Germinal center (tissue), 1 donor: ENCODE measurements at places on chromosomes 3 and 15.

GRCh38 chr3:49805367-49805782 is 2.3 kb downstream of the INKA1 start:
- peak; percentile 78 for DNase-seq

DNA sequence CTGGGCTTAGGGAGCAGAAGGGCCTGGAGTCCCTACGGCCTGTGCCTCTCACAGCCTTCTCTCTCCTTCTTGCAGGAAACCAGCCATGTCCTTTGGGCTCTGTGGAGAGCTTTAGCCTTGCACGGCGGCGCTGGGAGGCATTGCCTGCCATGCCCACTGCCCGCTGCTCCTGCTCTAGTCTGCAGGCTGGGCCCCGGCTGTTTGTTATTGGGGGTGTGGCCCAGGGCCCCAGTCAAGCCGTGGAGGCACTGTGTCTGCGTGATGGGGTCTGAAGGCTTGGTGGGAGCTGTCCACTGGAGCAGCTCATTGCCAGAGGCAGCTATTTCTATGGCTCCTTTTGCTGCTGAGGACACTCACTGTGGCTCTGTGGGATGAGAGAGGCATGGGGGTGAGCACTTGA is 4.1 kb downstream of the KLHDC8B start:
- no peak for DNase-seq

- no peak for DNase-seq
These were observed 42.8 kb upstream of the SECISBP2L start for GRCh38 chr15:49088996-49089395.

DNA sequence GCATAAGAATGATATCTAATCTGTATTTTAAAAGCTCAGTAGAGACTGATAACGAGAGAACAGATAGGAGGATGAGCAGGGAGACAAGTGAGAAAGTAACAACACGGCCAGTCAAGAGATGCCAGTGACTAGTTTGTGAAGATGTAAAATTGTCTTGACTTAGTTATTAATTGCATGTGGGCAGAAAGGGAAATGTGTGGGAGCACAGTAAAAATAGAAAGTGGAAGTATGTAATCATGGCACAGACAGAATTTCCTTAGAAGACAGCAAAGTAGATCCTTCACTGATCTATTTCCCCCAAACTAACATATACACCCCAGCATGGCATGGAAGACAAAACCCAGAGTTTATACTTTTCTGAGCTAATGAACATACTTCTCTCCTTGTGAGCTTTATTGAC is 344.5 kb downstream of the FGF12 start:
- no peak for DNase-seq

GRCh38 chr3:195083659-195084058 is 187.3 kb downstream of the XXYLT1 start:
- no peak for DNase-seq

- no peak for DNase-seq
These were observed 47.7 kb downstream of the MORC1 start for GRCh38 chr3:109070211-109070610.

- no peak for DNase-seq
These were observed 251.4 kb upstream of the TGFBR2 start for GRCh38 chr3:30354972-30355371.

DNA sequence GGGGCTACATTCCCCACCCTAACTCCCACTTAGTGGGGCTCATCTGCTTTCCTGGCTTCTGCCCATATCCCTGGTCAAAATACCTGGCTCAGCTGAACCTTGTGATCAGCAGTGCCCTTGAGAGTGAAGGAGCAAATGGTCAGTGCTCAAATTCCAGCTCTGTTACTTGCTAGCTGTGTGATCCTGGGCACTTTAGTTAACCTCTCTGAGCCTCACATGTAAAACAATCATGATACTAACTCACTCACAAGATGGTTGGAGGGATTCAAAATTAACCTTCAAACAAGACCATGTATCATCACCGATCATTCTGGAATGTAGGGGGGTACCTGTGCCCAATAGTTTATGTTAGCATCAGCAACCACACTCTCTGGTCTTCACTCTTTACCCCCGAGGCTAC is 325.6 kb upstream of the TLE3 start:
- DNase-seq = no peak

DNA sequence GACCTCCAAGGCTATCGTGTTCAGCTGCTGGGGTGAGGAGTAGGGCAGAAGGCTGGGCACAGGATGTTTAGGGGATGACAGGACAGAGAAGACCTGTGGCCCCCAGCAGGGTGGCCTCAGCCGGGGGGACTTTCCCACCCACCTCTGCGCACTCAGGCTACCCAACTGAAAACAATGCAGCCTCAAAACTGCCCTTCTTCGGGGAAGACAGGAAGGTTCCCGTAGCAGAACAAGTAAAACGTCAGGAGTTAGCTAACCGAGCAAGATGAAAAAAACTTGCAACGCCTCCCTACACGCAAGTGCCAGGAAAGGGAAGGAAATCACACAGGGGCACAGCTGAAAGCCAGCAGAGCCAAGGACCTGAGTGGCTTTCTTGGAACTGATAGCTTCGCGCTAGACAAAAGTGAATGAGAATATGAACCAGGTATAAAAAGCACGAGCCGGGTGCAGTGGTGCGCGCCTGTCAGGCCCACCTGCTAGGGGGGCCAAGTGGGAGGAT is 38.4 kb upstream of the FURIN start:
- no peak for DNase-seq

GRCh38 chr15:99131441-99132023 is 26.7 kb downstream of the SYNM start:
- no peak for DNase-seq

- DNase-seq = peak; percentile 89
These were observed 12.4 kb downstream of the TNK2 start for GRCh38 chr3:195895861-195896360.

GRCh38 chr3:158453865-158454264 is 117.1 kb upstream of the MLF1 start:
- no peak for DNase-seq

DNA sequence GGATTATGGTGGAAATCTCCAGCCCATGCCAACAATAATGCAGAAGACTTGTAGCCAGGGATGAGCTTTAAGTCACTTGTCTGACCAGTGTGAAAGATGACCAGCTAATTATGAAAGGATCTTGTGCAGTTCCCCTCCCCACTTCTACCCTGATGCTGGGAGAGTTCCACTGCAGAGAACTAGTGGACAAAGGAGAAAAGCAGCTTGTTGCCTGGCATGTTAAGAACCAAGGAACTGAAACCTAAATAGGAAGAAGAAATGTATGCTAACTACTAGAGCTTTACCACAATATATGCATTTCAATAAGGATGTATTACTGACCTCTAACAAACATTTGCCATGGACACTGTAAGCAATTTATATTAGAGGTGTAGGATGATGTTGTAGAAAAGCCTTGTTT is 52.2 kb upstream of the CSTA start:
- no peak for DNase-seq

GRCh38 chr3:113054552-113054951 is 63.8 kb downstream of the GTPBP8 start:
- DNase-seq = no peak

DNA sequence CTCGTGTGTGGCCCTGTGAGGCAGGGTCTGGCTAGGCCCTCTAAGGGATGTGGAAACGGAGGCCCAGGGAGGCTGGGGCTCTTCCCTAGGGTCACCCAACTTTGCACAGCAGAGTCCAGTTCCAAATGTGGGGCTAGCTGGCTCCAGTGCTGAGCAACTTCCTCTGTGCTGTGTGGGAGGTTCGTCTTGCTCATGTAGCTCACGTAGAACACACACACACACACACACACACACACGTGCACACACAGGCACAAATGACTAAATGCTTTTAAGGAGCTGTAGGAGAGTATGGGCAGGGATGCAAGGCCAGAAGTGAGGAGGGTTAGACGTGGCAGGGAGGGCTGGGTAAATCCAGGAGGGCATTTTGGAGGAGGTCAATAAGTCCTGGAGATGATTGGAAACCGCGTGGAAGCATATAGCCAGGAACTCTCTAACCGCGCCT is 213.8 kb downstream of the RPLP1 start:
- no peak for DNase-seq

DNA sequence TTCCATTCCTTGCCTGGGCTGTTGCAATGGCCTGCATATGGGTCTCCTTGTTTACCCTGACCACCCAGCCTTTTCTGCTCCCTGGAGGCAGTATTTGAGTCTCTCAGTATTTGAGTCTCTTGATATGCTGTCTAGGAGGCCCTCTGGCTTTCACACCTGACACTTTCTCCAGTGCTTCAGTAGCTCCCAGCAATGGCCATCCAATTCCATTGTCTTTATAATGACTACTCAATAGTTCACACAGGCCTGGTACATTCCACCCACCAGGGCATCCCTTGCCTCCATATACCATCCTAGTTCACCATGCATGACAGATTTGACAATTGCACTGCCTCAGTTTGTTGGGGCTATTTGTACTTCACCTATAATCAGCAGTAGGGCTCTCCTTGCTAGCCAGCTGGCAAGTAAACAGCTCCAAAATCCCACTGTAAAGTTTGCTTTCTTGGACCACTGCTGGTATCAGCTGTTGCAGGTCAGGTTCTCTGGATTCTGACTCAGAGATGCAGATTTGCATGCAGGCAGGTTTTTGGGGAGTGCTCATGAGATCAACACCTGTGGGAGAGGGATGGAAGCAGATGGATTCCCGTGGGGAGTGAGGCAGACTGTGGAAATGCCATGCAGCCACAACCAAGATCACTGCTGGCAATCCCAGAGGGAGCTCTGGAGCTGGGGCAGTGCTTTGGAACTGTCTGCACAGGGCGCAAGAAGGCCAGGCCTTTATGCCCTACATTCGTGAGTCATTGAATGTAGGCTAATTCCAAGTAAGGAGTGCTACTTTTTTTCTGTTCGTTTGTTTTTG is 19.1 kb upstream of the XIRP1 start:
- no peak for DNase-seq
